ENCODE measurements at places on chromosomes 1 and 21.

DNA sequence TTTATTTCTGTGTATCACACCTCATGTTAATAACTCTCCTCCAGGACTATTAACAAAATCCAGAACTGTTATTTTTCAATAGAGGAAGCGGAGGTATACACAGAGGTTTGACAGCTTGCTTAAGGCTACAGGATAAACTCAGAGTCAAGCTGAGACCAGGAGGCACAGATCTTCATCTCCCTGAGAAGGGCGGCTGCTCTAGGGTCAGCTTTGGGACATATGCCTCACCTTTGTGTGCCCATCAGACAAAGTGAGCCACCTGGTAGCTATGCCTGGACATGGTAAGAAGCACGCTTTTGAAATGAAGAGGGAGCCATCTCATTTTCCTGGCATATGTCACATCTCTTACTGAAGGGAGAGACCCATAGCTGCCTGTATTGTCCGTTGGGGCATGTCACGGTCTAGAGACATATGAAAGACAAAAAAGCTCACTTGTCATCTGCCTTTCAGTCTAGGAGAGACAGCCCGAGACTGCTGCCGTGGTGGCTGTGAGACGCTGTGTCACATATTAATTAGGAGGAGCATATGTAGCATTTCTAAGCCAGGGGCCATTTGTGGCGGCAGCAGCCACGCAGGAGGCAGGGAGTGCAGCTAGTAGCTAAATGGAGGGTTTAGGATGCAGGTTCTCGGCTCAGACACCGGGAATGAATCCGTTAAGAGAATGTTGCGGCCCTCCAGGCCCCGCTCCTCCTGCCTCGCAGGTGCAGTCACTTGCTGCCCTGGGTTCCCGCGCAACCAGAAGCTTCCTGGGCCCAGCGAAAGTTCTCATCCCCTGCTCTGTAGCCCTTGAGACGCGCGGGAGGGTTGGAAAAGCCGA lies 161.3 kb upstream of the C1orf21 start:
- DNase-seq = no peak

GRCh38 chr21:24163539-24163938 lies 1443.7 kb downstream of the MRPL39 start:
- no peak for DNase-seq

DNA sequence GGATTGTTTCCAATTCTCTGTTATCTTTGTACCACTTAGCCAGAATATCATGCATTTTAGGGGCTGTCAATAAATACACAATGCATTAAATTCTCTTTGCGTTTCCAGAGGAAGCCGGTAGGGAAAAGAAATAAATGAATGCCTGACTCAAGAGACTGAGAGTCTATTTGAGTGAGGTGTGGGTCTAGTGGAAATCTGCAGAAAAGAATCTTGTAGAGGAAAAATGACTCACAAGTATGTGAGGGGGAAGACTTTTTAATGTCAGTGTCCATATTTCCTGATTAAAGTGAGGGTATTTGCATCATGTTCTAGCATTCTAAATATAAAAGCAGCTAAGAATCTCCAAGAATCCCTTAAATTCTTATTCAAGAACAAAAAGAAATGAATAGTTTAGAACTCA lies 271.1 kb downstream of the PTPRC start:
- no peak for DNase-seq

DNA sequence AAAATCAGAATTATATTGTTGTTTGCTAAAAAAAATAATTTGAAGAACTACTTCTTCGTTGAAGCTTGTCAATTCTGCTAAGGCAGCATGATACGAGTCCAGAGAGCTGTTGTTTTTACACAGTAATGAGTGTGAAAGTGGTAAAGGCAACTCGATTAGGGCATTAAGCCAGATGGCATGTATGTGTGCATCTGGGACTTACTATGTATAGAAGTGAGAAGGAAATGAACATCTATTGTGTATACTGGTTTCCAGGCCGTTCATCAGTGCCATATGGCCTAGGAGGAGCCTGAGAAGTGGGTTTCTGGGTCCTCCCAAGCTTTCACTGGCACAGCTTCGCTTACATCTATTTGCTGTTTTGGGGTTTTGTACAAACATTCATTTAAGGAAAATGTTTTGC lies 5.7 kb downstream of the CTPS1 start:
- DNase-seq = no peak

DNA sequence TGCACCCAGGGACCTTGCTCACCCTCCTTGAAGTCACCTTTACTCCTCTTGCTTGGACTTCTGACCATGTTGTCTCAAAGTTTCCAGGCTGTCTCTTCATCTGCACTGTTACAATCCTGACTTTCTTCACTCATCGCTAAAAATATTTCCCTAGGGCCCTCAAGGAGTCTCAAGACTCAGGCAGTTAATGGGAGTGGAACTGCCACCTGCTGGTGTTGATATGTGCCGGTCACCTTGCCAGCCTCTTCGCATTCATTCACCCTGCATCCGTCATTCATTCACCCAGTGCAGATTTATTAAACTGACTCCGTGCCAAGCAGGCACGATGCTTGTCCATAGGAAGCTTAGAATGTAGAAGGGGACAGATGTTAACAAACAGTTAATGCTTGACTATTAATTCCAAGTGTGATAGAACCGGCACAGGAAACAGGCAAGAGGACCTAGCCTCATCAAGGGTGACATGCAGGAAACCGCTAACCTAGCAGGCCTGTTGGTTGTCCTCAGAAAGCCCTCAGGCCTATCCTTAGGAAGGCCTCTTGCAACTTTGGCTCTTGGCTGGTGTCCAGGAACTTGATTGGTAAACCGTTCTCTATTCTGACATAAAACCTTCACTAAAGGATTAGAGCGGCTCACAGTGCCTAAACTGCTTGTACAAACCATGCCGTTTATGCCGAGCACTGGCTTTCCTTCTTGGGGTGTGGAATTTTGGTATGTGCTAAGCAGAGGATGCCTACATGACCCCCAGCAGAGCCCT lies 342.2 kb downstream of the CAMTA1 start:
- DNase-seq = no peak

- DNase-seq = no peak
Measured at GRCh38 chr21:38306433-38307141, 49.8 kb downstream of the KCNJ15 start.

DNA sequence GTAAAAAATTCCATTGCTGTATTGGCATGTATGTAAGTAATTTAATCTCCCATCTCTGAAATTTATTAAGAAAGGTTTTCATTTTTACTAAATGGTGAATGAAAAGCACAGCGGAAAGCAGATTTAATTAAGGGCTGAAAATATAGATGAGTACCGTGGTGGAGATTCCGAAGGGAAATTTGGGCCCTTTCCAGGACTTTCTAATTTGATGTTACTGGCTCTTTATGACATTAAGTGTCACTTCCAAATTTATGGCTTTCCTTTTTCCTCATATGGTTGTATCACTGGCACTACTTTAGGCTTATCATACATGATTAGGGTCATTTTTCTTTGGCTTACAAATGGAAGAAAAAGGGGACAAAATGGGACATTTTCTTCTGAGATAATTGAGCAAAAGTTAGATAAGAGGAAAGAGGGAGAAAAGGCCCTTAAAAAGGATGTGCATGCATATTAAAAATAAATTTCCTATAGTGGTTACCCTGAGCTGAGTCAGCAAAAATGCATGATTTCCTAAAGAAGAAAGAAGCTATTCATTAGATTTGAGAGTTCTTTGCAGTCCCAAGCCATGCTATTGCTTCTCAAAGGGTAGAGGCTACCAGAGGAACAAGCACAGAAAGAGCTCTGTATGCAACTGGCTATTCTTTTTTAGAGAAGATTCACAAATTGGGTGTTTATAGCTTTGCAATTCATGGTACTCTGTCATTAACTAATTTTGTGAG lies 74.9 kb upstream of the CNIH3 start:
- no peak for DNase-seq

DNA sequence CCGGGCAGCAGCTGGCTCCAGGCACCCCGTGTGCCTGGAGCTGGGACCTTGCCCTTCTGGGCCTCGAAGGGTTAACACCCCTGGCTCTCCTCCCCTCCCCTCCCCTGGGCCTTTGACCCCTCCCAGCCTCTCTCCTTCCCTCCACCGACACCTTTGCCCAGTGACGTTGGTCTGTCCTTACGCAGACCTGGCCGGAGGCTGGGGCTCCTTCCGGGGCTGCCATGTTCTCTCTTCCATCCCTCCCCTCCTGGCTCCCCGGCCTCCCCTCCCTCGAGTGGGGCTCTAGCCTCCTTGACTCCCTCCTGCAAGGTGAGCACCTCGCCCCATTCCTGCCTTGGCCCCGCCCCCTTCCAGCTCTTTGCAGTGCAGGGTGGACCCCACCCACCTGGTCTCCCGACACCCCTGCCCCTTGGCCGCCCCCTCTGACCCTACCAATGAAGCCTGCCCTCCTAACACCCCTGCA lies at the start of gene TMEM82:
Gene TMEM82, plus strand, starts transcription at position 161 of the 463 bp plus-strand sequence. Its CDS starts 61 bp downstream, at position 222.
- no peak for DNase-seq

- DNase-seq = no peak
Measured at GRCh38 chr1:16064536-16065268, 8.7 kb downstream of the FAM131C start.

- no peak for DNase-seq
Measured at GRCh38 chr1:115865704-115866380, 24.9 kb upstream of the NHLH2 start.

- no peak for DNase-seq
Measured at GRCh38 chr1:219085988-219086387, 87.7 kb upstream of the LYPLAL1 start.

GRCh38 chr1:67019600-67020136 lies 34.3 kb downstream of the SLC35D1 start:
- peak; percentile 58 for DNase-seq

GRCh38 chr1:119822406-119822805 lies 11.1 kb upstream of the REG4 start:
- no peak for DNase-seq

- no peak for DNase-seq
Measured at GRCh38 chr1:149986486-149987296, 23.8 kb downstream of the OTUD7B start.

DNA sequence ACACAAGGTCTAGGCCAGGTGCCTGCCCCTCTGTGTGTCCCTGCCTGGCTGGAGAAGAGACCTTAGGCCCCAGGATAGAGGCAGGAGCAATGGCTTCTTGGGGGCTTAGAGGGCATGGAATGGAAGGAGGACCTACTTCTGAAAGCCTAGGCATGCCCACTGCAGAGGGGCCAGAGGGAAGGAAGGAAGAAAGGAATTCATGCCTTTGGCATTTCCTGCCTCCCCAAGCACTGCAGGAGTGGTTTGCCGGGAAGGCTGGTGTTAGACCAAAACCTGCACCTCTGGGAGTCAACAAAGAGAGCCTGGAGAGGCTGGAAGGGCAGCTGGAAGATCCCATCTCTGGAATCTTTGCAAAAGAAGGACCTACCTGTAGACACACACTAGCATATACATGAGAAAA lies 50.7 kb upstream of the KCNE2 start:
- no peak for DNase-seq

DNA sequence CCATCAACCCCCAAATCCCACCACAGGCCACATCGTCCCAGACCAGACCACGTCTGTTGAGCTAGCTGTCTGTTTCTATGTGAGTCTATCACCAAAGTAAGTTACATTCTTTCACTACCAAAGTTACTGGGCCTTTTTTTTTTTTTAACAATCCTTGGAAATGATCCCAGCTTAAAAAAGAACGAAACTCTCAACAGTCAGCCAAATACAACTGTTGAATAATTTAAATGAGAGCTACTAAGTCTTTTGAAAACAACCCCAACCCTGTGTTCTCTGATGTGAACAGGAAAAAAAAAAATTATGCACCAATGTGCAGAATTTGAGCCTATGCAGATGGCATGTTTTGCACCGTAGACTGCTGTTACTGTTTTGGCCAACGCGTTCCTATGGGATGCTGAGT lies 134.0 kb upstream of the ETS2 start:
- DNase-seq = no peak

GRCh38 chr1:147630447-147630846 lies 39.9 kb downstream of the ACP6 start:
- no peak for DNase-seq

DNA sequence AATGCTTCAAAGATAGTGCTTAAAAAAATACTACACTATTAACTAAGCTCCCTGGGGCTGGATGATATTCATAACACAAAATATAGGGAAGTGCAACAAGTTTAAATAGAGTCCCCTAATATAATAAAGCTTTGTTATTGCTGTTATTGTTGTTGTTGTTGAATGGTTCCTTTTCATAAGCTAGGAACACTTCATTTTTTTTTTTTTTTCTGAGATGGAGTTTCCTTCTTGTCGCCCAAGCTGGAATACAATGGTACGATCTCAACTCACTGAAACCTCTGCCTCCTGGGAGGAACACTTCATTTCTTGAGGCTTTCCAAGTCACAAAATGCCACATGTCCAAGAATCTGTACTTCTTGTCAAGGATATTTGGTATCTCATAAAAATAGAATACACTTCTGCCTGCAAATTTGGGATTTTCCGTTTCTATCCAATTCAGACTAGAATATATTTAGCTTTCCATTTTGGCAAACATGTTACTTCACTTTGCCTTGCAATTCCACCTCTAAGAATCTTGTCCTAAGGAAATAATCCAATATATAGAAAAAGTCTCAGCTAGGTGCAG lies 21.1 kb downstream of the WDR47 start:
- DNase-seq = no peak
